ENCODE measurements at places on chromosomes 3 and 15.

DNA sequence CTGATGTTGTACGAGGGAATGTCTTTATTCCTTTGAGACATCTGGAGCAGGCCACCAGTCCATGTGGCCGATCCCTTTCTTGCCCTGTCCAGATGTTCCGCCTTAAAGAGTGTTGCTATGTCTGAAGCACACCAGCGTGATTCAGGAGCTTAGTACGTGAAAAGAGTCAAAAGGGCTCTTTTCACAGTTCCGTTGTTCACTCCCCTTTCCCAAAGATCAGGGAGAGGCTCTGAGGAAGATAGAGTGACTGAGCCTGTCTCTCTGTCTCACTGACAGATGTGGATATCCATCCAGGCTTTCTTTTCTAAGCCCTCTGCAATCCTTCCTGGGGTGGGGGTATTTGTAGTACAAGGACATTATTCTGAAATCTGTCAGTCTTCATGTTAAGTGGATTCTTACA lies 262.5 kb upstream of the LRTM1 start:
- no peak for DNase-seq

DNA sequence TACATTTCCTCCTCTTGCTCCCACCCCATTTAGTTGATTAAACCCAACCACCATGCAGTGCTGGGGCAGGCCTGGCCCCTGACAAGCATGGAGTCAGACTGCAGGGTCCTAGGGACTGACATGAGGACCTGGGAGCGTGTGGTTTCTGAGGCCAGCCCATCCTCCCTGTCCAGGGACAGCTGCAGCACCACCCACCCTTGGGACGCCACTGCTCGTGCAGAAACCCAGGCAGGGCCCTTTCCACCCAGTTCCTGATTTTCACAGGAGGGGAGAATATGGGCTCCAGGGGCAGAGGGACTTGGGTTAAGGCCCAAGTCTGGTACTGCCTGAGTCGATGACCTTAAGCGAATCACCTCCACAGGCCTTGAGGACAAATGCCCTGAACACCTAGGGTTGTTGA lies 23.7 kb downstream of the PLXND1 start:
- DNase-seq, result no peak

GRCh38 chr3:58414538-58415197 lies 19.0 kb downstream of the PDHB start:
- no peak for DNase-seq

- DNase-seq, result no peak
Measured at GRCh38 chr3:152100491-152101132, 168.1 kb upstream of the MBNL1 start.

DNA sequence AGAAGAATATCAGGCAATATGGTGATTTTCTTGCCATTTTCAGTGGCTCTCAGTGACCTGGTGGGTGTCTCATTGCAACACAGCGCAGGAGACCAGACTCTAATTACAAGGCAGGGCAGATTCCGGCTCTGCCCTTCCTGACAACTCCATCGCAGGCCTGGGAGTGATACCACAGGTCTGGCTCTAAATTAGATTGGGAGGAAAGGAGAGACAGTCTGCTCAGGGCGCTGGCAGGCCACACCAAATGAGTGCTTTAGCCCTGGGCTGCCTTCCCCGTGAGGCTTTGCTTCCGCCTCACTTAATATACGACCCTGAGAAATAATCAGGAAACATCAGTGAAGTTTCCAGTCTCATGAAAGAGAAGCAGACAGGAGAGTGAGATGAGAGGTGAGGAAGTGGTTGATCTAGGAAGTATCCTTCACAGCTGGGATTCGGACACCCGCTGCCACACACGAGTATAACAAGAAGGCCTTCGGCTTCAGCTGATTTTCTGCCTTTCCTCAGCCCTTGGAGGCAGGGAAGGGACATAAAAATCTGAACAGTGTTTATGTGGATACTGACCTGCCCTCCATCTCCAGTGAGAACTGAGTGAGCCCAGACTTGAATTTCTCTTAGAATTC lies 73.7 kb upstream of the PROK2 start:
- no peak for DNase-seq

- no peak for DNase-seq
Measured at GRCh38 chr3:64644483-64644882, 43.3 kb downstream of the ADAMTS9 start.

- no peak for DNase-seq
Measured at GRCh38 chr3:125123451-125124305, 67.9 kb upstream of the HEG1 start.

- DNase-seq, result no peak
Measured at GRCh38 chr15:34018021-34018645, 20.9 kb downstream of the AVEN start.

GRCh38 chr3:95184038-95184437 lies 1121.2 kb downstream of the NSUN3 start:
- DNase-seq, result no peak

- no peak for DNase-seq
Measured at GRCh38 chr3:10180738-10181295, 16.1 kb downstream of the IRAK2 start.

- no peak for DNase-seq
Measured at GRCh38 chr3:78761126-78761525, 1006.7 kb downstream of the ROBO1 start.

DNA sequence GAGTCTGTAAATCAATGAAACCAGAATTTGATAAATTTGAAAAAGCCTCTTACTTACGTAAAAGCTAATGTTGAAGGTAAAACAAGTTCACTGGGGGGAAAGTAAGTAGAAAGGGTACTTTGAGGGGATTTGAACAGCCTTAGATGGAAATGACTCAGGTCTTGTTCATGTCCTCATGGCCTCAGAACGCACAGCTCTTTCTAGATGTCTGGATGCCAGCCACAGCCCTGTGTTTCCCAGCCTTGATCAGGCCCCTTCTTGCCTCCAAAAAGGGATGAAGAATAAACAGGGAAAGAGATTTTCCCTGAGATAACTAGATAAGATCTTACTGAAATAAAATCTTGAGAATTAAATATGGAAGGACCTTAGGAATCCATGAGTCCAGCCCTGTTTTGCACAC lies 237.1 kb upstream of the GOLGA6L4 start:
- DNase-seq, result no peak

- no peak for DNase-seq
Measured at GRCh38 chr3:167941234-167941995, 154.3 kb downstream of the GOLIM4 start.

- DNase-seq, result no peak
Measured at GRCh38 chr15:70382009-70382749, 284.5 kb upstream of the TLE3 start.

- no peak for DNase-seq
Measured at GRCh38 chr3:177475356-177475665, 278.0 kb upstream of the TBL1XR1 start.

DNA sequence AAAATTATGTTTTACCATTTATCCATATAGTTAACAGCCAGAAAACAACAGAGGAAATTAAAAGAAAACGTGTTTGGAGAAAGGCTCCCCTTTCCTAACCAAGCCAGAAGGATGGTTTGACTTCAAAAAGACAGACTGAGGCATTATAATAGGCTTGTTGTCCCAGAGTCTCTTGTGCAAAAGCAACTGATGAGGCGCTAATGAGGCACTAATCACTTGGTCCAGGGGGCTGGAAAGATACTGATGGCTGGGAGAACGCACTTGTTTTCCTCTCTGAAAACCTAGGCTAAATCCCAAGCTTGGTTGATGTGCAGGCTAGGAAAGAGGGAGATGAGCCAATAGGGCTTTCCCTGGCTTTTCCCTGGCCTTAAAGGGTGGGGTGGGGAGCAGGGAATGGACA lies 389.6 kb downstream of the NTRK3 start:
- DNase-seq, result no peak

- DNase-seq, result no peak
Measured at GRCh38 chr3:153889905-153890334, 231.3 kb upstream of the ARHGEF26 start.

GRCh38 chr3:185200639-185201038 lies 47.8 kb upstream of the C3orf70 start:
- no peak for DNase-seq

- DNase-seq, result no peak
Measured at GRCh38 chr3:191792580-191792979, 331.6 kb downstream of the PYDC2 start.

GRCh38 chr3:50950591-50950990 lies 275.9 kb downstream of the DOCK3 start:
- DNase-seq, result no peak

GRCh38 chr3:177693616-177694264 lies 496.5 kb upstream of the TBL1XR1 start:
- no peak for DNase-seq

DNA sequence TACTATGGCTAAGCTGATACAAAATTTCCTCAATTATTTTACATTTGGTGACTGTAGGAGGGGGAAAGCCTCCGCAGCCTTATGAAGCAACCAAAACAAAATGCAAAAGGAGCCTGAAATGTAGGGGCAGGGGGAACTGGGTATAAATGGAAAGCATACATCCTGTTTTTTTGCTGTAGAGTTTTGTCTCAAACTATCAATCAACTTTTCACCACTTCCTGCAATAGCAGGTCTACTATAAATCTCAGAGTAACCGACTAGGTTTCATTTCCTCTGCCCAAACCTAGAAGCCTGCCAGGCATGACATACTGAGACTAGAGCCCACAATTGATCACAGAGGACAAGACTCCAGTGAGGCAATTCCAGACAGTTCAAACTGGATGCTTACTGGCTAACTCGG lies 91.3 kb downstream of the SHQ1 start:
- no peak for DNase-seq

DNA sequence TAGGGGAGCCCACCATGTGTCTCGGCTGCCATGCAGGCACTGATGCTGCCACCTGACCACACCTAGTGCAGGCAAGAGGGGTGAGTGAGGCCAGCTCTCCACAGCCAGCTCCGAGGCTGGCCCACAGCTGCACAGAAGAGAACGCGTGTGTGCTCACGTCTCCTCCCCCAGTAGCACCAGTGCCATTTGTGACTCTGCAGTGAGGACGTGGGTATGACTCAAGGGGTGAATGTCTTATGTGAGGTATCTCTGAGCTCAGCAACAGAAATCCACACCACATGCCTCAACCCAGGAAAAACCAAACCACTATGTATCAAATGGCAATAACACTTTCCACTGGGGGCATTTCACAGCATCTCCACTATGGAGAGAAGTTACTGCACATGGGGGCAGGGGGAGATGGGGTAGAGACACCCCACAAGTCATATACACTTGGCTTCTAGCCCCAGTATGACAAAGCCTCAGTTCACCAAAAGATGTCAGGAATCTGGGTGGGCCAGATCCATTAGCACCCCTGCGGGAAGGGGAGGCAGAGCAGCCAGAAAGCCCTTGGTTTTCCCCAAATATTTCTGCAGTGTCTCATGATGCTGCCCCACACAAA lies 87.6 kb downstream of the LRIG1 start:
- DNase-seq, result no peak

DNA sequence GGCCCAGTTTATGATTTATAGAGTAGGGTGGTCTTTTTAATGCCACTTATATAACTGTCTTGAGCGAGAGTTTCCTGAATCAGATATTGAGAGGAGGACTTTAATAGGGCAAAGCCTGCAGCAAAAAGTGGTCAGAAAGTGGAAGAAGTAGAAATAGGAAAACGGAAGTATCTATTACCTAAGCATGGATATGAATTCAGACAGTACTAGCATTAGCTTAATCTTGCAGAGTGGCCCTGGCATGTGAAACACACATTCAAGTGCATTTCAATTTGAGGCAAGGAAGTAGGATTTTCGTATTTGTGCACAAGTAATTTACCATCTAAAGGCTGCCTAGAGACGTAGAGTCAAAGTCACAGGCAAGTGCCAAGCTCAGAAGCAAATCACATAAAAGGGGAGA lies 622.3 kb downstream of the DIPK2A start:
- DNase-seq, result no peak

- DNase-seq, result no peak
Measured at GRCh38 chr15:90774731-90775514, 57.8 kb downstream of the BLM start.

DNA sequence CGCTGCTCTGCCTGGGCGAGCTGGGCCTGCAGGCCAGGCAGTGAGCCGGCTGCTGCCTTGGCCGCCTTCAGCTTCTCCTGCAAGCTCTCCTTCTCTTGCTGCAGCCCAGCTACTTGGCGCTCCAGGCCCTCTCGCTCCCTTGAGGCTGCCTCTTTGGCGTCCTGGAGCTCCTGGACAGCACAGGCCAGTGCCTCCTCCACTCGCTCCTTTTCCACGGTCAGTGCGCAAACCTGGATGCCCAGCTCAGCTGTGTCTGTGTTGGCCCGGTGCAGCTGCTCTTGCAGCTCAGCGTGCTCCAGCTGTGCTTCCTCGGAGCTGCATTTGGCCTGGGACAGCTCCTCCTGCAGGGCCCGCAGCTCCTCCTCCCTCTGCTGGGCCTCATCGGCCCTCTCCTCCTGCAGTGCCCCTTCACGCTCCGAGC lies 23.1 kb downstream of the CXCR6 start:
- no peak for DNase-seq

- no peak for DNase-seq
Measured at GRCh38 chr3:188090620-188091309, 63.2 kb upstream of the LPP start.

- no peak for DNase-seq
Measured at GRCh38 chr3:173943264-173943663, 545.7 kb downstream of the NLGN1 start.

DNA sequence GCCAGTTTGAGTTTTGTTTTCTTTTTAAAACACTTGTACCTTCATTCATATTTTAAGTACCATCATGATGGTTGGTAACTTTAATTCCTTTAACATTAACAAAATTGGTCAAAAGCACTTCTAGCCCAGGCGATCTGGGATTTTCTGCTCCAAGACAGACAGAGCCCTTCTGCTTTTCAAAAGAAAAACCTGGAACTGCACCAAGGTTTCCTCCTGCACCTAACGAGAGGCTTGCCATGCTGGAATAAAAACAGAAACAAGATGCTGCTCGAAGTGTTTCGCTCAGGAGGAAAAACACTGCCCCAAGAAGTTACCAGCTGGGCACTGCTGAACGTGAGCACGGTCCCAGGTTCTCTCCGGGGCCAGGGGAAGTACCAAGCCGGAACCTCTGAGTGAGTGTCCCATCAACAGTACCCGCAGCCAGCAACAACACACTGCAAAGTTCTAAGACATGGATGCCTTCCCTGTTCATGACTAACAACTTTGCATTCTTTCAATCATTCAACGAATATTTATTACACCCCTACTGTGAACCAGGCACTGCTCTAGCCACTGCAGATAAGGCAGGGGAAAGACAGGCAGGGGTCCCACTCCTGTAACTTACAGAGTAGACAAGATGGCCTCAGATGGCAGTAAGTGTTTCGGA lies 98.8 kb downstream of the XXYLT1 start:
- DNase-seq, result no peak

- DNase-seq, result no peak
Measured at GRCh38 chr3:38726751-38727150, 77.3 kb upstream of the SCN5A start.

GRCh38 chr3:123229145-123229544 lies 27.4 kb downstream of the SEC22A start:
- no peak for DNase-seq

- DNase-seq, result no peak
Measured at GRCh38 chr3:32958509-32958908, 7.1 kb downstream of the CCR4 start.

GRCh38 chr15:29911705-29912104 lies 89.4 kb upstream of the TJP1 start:
- DNase-seq, result no peak
